ENCODE measurements at places on chromosomes 4 and X. TPM values are rescaled to one million over a fixed set of nuclear protein-coding genes. Genes with fewer than 3 reads are reported as not detected.

Gene MAP7D2
- 0.20 TPM for total RNA-seq

Gene ARMCX1
- total RNA-seq = 4.7 TPM

Gene TLR10
- total RNA-seq = 0.22 TPM

Gene CT45A2
- total RNA-seq = not detected

Gene GPRASP1
- total RNA-seq = 3.9 TPM

Gene PTCHD1
- not detected for total RNA-seq

Gene N4BP2
- 17.4 TPM for total RNA-seq

Gene ZNF330
- total RNA-seq = 81.9 TPM

Gene LETM1
- 49.4 TPM for total RNA-seq

Gene DUX4
- total RNA-seq = not detected

Gene DCAF12L2
- total RNA-seq = not detected

Gene DGKK
- total RNA-seq = not detected

Gene CPZ
- total RNA-seq = not detected

DNA sequence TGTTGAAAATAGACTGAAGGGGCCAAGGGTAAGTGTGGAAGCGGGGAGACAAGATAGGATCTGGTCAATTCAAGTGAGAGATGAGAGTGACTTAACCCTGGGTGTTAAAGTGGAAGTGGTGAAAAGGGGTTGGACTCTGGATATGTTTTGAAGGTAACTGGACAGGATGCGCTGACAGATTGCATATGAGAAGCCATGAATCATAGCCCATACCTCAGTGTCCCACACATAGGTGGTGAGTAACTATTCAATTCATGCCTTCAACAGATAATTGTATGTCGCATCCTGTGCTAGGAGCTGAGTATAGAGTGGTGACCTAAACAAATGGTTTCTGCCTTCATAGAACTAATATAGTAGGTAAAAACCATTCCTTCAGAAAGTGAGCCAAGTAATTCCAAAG is 76.7 kb downstream of the KLHL34 start:
- H3K27me3 ChIP-seq = no peaks in the 10 kb centered on the region
- H3K4me3 ChIP-seq = no peak overlapping the region
- H3K27ac ChIP-seq = no peak overlapping the region
- peaks cover 10% of the 10 kb centered on the region for H3K36me3 ChIP-seq

GRCh38 chr4:186790630-186791029 is 67.0 kb upstream of the FAT1 start:
- no peaks in the 10 kb centered on the region for H3K4me1 ChIP-seq
- DNase-seq = no peak
- no peak overlapping the region for H3K27ac ChIP-seq
- H3K27me3 ChIP-seq = no peaks in the 10 kb centered on the region

DNA sequence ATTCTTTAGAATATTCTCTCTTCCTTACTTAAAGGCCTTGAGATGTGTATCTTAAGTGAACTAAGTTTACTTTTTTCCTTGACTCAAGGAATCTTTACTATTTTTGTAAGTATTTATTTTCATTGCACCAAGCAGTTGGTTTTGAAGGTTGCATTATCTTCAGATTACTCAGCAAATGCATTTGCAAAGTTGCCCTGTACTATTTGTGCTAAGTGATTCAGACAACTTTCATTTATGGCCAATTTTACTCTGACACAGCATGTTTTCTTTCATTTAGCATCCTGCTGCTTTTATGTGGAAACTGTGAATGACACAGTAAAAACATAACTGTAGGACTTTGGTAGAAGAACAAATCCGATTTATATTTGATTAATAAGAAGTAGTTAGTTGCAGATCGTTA is 191.0 kb downstream of the CCSER1 start:
- H3K36me3 ChIP-seq = no peaks in the 10 kb centered on the region
- DNase-seq = no peak
- H3K4me1 ChIP-seq = no peaks in the 10 kb centered on the region
- H3K27ac ChIP-seq = no peak overlapping the region

DNA sequence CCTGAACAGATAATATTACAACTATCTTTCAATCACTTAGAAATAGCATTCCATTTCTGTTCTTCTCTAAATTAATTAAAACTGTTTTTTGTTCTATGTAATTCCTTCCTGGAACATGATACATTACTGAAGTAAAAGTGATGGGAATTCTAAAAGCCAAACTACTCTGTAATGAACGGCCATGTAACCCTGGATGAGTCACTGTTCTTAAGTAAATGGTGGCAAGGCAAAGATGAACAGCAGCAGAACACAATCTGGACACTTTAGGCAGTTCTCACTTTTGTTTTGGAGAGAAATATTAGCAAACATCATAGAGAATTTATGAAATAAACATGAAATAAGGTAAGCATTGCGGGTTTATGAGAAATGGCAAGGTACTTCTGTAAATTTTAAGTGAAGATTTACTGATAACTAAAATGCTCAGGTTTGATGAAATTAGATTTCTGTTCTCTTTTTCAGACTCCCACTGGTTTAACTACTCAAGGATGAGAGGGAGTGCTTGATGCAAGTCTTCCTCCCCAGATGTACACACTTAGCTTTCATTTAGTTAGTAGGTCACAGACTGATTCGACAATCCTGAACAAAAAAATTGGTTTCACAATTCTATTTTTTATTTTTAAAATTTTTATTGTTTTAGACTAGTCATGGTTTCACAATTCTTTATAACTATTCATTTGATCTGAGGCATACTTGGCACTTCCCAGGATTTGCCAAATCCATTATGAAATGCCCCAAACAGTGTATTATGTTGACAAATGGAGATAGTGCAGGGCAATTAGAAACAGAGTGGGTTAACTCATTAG is 964 bp upstream of the GPR82 start:
- no peak overlapping the region for H3K4me3 ChIP-seq
- H3K4me1 ChIP-seq = peaks cover 59% of the 10 kb centered on the region
- DNase-seq = no peak

- H3K36me3 ChIP-seq = no peaks in the 10 kb centered on the region
- no peak overlapping the region for H3K4me3 ChIP-seq
- H3K27ac ChIP-seq = no peak overlapping the region
- DNase-seq = no peak
Measured at GRCh38 chr4:75180217-75180616, 247.3 kb downstream of the PARM1 start.

DNA sequence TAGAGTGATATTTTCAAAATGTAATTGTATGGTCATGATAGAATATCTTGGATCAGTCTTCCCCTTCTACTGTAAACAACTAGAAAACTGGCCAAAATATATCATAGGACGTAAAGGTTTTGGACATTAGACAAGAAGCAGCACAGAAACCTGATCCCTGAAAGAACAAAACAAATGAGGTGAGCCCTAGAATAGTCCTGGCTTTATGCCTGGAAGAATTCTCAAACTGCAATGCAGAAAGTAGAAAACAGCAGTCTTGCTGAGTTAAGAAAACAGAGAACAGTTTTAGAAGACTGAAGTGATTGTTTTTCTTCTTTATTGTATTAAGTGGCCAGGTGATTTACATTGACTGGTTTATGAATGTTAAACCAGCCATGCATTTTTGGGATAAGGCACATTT is 19.5 kb downstream of the NSUN7 start:
- peaks cover 7% of the 10 kb centered on the region for H3K27me3 ChIP-seq
- no peak overlapping the region for H3K4me3 ChIP-seq
- no peak overlapping the region for H3K27ac ChIP-seq
- DNase-seq = no peak

DNA sequence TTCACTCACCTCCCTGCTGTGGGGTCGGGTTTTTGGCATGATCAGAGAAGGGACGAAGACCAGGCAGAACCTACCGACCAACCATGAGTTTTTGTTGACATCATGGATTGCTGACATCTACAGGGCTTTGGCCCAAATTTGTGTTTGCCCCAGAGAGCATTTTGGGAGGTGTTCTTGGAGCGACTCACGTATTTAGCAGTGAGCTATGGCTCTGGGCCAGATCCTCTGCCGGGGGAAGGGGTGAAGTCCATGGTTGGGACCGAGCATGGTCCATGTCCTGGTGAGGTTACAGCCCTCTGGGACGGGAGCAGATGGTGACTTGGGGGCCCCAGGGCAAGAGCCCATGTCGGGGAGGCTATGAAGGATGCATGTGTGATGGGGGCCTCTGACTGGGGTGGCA is 17.4 kb downstream of the SORCS2 start:
- no peaks in the 10 kb centered on the region for H3K4me1 ChIP-seq
- H3K4me3 ChIP-seq = no peak overlapping the region
- no peak for DNase-seq
- H3K36me3 ChIP-seq = no peaks in the 10 kb centered on the region
- no peak overlapping the region for H3K27ac ChIP-seq

- peaks cover 15% of the 10 kb centered on the region for H3K36me3 ChIP-seq
- H3K4me3 ChIP-seq = no peak overlapping the region
Measured at GRCh38 chr4:13371048-13371447, 113.1 kb downstream of the RAB28 start.

Data from activated CD8-positive, alpha-beta T cell treated with anti-CD3 and anti-CD28 coated beads for 36 hours (primary cell).